ENCODE measurements at places on chromosomes 5 and 9.
A peak's percentile ranks its signal among the peaks of the same experiment; 100 is the strongest.

GRCh38 chr5:37777432-37778130 is 62.3 kb downstream of the GDNF start:
- DNase-seq: no peak
- H3K36me3 ChIP-seq: peaks cover 4% of the 10 kb centered on the region
- H3K4me1 ChIP-seq: no peaks in the 10 kb centered on the region
- H3K27me3 ChIP-seq: peaks cover 3% of the 10 kb centered on the region

DNA sequence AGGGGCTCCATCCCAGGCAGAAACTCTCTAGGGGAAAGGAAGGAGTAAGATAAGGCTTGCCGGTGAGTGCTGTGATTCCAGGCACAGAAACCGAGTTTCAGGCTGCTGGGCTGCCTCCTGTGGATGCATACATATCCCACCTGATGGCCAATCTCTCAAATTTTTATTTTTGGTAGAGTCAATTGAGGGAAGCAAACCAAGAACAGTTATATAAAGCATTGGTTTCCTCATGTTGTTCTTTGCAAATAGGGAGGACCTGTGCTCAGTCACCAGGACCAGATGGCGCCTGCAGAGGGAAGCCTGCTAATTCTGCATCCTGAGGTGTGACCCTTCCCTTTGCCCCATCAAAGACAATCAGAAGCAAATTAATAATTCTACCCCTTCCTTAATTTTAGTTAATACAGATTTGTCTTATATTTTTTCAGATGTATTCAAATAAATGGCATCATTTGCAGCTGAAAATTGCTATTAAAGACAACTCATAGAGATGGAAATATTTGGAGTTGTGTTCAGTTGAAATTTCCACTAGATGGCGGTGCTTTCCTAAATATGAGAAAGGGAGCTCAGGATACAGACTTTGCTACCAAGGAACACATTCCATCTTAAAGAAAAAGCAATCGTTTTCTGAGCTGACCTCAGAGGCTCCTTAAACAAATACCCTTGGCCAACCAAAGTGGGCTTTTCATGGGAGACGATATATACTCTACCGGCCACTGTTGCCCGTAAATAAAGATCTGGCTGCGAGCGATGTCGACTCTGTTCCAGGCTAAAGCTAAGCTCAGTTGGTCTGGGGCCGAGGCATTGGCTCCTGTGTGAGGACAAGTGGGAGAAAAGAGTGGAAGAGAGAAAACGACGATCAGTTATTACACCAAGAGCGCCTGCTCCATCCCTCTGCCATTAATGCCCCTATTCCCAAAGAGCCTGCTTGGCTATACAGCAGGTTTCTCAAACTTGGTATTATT is 225.7 kb upstream of the KLF9 start:
- H3K36me3 ChIP-seq: no peaks in the 10 kb centered on the region
- H3K27ac ChIP-seq: no peak overlapping the region
- no peak for DNase-seq
- H3K4me1 ChIP-seq: no peaks in the 10 kb centered on the region
- peaks cover 4% of the 10 kb centered on the region for H3K27me3 ChIP-seq

GRCh38 chr5:161138751-161139455 is 286.9 kb upstream of the ATP10B start:
- DNase-seq: no peak
- no peak overlapping the region for H3K4me3 ChIP-seq
- no peaks in the 10 kb centered on the region for H3K4me1 ChIP-seq
- H3K27ac ChIP-seq: no peak overlapping the region
- H3K27me3 ChIP-seq: no peaks in the 10 kb centered on the region

DNA sequence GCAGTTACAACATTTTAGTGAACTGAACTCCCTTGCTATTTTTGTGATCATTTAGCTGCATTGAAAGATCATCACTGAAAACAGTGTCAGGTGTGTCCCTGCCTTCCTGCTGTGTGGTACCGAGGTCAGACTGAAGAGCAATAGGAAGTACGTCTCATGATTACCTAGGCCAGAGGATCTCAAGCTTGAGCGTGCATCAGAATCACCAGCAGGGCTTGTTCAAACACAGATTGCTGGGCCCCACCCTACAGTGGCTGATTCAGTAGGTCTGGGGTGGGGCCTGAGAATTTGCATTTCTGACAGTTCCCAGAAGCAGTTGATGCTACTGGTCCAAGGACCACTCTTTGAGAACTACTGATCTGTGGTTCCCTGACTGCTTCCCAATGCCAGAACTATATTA is 159.6 kb downstream of the ACTL7B start:
- no peak overlapping the region for H3K27ac ChIP-seq
- H3K36me3 ChIP-seq: no peaks in the 10 kb centered on the region
- DNase-seq: no peak
- no peaks in the 10 kb centered on the region for H3K4me1 ChIP-seq
- no peaks in the 10 kb centered on the region for H3K27me3 ChIP-seq

GRCh38 chr9:1978941-1979340 is 36.2 kb upstream of the SMARCA2 start:
- H3K27me3 ChIP-seq: no peaks in the 10 kb centered on the region
- no peak overlapping the region for H3K4me3 ChIP-seq
- DNase-seq: no peak
- no peaks in the 10 kb centered on the region for H3K36me3 ChIP-seq
- no peak overlapping the region for H3K27ac ChIP-seq

DNA sequence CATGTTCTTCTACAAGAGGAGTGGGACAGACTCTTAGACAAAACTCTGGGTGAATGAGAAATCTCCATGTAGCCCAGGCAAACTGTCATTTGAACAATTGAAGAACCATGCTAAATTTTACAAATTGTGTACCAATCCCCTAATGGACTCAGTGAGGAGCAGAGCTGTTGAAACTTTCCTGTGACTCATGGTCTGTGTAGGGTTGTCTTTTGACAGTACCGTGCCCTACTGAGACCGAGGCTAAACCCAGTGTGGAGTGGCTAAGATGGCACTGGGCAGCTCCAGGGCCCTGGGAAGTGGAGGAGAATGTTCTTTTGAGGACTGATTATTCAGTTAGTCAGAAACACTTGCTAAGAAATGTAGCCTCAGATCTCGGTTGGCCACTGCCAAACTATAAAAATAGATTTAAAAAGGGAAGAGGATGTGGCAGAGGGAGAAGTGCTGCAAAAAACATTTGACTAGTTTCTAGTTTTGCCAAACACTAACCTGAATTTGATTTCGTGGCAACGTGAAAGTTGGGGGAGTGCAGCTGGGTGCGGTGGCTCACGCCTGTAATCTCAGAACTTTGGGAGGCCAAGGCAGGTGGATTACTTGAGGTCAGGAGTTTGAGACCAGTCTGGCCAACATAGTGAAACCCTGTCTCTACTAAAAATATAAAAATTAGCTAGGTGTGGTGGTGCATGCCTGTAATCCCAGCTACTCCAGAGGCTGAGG is 24.7 kb downstream of the POU4F3 start:
- no peak overlapping the region for H3K4me3 ChIP-seq
- no peak for DNase-seq
- H3K36me3 ChIP-seq: no peaks in the 10 kb centered on the region
- no peaks in the 10 kb centered on the region for H3K4me1 ChIP-seq
- peaks cover 35% of the 10 kb centered on the region for H3K27me3 ChIP-seq

GRCh38 chr9:14205463-14205862 is 108.5 kb downstream of the NFIB start:
- no peak overlapping the region for H3K4me3 ChIP-seq
- H3K36me3 ChIP-seq: no peaks in the 10 kb centered on the region
- H3K27me3 ChIP-seq: no peaks in the 10 kb centered on the region
- DNase-seq: no peak
- H3K27ac ChIP-seq: no peak overlapping the region

DNA sequence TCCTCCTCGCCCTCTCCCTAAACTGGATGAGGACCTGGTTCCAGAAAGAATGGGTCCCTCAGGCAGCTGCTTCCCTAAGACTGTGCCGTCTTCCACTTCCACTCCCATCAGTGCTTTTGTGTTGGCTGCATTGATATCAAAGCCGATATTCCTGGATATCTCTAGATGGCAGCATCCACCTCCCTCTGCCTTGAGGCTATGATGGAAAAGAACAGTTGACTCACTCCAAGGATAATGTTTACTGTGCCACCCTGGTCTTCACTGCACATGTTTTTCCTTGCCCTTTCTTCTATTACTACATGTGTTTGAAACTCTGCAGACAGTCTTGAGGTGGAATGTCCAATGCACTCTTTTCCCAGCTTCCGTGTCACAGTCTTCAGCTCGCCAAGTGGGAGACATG is 211.6 kb downstream of the MAST4 start:
- no peak for DNase-seq
- H3K36me3 ChIP-seq: no peaks in the 10 kb centered on the region
- peaks cover 8% of the 10 kb centered on the region for H3K4me1 ChIP-seq
- H3K4me3 ChIP-seq: no peak overlapping the region
- H3K27me3 ChIP-seq: peaks cover 31% of the 10 kb centered on the region
- H3K27ac ChIP-seq: no peak overlapping the region

- H3K4me3 ChIP-seq: no peak overlapping the region
- DNase-seq: no peak
- no peaks in the 10 kb centered on the region for H3K27me3 ChIP-seq
- H3K36me3 ChIP-seq: no peaks in the 10 kb centered on the region
- no peak overlapping the region for H3K27ac ChIP-seq
Measured at GRCh38 chr5:164439799-164440198, 934.4 kb downstream of the MAT2B start.

DNA sequence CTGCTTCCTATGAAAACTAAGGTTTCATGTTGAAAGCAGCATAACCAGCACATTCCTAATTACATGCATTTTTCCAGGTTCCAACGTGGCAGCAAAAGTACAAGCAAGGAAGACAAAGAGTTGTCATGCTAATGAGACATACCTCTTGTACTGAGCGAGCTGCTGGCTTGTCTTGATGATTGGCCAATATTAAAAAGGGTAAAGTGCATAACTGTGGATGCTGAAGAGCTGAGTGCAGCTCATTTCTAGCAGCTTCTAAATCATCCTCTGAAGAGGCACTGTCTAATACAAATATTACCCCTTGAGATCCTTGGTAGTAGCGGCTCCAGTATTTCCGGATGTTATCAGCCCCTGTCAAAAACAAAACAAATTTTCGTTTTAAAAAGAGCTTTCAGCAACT is 197.3 kb downstream of the ARL15 start:
- no peak overlapping the region for H3K4me3 ChIP-seq
- H3K4me1 ChIP-seq: no peaks in the 10 kb centered on the region
- no peak overlapping the region for H3K27ac ChIP-seq
- H3K36me3 ChIP-seq: no peaks in the 10 kb centered on the region
- no peak for DNase-seq
- no peaks in the 10 kb centered on the region for H3K27me3 ChIP-seq

DNA sequence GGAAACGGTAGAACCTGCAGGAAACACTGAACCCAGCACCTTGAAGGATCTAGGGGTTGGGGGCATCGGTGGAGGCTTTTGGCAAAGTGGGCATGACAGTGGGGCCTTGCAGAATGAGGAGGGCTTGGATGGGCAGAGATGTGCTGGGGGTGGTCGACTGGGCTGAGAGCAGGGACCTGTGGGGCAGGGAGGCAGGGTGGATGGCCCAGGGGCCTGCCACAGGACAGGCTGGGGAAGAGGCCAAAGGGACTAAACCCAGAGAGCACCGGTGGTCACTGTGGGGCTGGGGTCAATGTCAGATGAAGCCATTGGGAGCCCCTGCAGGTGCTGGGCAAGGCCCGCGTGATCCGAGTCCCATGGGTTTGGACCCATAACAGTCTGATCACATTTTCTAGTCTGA is 175.3 kb downstream of the DAB2IP start:
- H3K4me3 ChIP-seq: no peak overlapping the region
- no peak overlapping the region for H3K27ac ChIP-seq
- H3K36me3 ChIP-seq: no peaks in the 10 kb centered on the region
- no peak for DNase-seq
- peaks cover 4% of the 10 kb centered on the region for H3K27me3 ChIP-seq

DNA sequence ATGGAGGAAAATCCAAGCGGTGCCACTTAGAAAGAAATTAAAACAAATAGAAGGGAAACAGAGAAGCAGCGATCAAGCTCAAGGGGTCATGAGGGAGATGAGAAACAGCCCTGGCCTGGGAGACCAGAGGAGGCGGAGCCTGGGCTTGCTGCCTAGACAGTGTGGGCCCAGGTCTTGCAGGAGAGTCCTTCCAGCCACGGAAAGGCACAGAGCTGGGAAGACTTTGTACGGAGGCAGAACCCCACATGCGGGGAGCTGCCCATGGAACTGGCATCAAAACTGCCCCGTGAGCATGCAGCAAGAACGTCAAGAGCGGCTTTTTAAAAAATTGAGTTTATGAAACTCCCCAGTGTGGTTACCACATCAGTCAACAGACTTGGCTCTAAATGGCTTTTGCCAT is 119.4 kb downstream of the IRX1 start:
- H3K27me3 ChIP-seq: no peaks in the 10 kb centered on the region
- no peak overlapping the region for H3K4me3 ChIP-seq
- no peaks in the 10 kb centered on the region for H3K36me3 ChIP-seq
- no peak for DNase-seq

GRCh38 chr5:9957214-9957613 is 292.5 kb downstream of the ATPSCKMT start:
- no peak overlapping the region for H3K27ac ChIP-seq
- H3K4me3 ChIP-seq: no peak overlapping the region
- H3K4me1 ChIP-seq: no peaks in the 10 kb centered on the region
- no peaks in the 10 kb centered on the region for H3K36me3 ChIP-seq
- DNase-seq: no peak
- H3K27me3 ChIP-seq: no peaks in the 10 kb centered on the region

GRCh38 chr9:3477236-3477834 is 48.5 kb downstream of the RFX3 start:
- no peaks in the 10 kb centered on the region for H3K27me3 ChIP-seq
- no peak for DNase-seq
- H3K4me3 ChIP-seq: peak overlapping the region; percentile 69
- peaks cover 22% of the 10 kb centered on the region for H3K36me3 ChIP-seq
- peaks cover 55% of the 10 kb centered on the region for H3K4me1 ChIP-seq

DNA sequence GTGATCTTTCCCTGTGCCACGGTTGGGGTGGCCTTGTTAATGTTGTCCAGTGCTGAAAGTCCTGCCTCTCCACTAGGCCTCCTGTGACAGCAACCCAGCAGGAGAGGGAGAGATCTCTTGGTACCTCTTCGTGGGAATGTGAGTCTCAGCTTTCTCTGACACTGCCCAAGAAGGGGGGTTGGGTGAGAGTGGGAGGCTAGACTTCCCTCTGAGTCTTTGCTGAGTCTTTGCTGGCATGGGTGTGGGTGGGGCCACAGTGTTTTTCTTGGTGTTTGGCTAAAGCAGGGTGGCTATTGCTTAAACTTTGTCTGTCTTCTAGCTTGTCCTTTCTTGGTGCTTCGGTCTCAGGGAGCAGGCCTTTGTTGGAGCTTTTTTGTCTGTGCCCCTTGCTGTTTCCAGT is 145.6 kb downstream of the GNA14 start:
- no peaks in the 10 kb centered on the region for H3K4me1 ChIP-seq
- H3K36me3 ChIP-seq: no peaks in the 10 kb centered on the region
- H3K27ac ChIP-seq: no peak overlapping the region
- H3K4me3 ChIP-seq: no peak overlapping the region
